ENCODE measurements at places on chromosomes 5 and 9.

DNA sequence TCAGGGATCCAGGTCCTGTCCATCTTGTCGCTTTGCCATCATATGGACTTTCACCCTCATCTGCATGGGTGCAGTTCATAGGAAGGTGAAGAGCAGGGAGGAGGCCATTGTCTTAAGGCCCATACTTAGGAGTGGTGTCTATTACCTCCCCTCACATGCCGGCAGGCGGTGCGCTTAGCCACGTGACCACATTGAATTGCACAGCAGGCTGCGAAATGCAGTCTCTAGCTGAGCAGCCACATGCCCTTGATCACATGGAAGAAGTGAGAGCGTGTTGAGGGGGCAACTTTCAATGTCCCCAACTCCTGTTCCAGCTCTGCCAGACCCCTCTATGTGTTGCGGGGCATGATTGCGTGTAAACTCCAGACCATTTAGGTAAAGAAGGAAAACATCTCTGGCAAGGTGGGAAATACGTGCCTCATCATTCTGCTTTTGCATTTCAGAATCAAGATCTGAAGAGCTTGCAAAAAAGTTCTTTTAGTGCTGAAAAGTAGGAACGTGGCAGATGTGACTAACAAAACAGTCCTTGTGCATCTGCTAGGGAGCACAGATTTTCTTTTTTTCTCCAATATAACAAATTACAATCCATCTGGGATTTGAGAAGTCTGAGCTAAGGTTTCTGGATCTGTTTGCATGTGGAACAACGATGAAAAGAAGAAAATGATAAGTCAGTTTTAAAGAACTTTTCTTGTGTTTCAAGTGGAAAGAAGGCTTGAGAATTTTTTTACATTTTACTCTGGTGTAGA, 34.4 kb downstream of the ROPN1L start:
- DNase-seq, result no peak

GRCh38 chr5:86623785-86624483, 6.2 kb downstream of the COX7C start:
- DNase-seq, result no peak

DNA sequence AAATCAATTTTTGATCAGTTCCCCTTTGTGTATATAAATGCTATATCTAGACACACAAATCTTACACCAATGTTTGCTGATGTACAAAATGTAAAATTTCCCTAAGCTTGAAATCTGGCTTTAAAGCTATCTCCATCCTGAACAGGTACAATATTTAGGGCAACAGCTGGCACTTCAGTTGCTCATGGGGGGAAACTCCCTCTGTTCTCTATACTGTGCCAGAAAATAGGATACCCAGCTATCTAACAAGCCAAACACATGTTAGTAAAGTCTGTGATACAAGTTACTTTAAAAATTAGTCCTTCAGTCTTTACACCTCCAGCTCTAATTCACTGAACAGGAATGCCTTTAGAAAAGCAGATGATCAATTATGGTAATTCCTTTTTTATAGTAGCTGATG, 191.8 kb downstream of the SLF1 start:
- DNase-seq, result no peak

DNA sequence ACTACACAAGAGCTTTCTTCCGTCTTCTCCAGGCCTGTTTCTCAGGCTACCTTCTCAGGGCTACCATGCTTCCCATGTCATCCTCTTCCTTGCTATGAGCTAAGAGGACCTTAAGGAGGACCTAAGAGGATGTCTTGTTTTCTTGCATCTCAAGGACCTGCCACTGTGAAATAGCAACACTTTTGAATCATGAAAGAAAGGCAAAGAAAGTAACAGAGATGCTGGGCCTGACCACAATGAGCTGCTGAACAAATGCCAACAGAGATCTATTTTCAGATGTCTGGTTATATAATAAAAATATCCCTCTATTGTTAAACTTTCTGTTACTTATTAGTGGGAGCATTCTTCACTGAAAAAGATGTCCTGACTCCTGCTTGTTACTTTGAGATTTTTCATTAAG, 36.7 kb upstream of the ANXA1 start:
- DNase-seq, result no peak

DNA sequence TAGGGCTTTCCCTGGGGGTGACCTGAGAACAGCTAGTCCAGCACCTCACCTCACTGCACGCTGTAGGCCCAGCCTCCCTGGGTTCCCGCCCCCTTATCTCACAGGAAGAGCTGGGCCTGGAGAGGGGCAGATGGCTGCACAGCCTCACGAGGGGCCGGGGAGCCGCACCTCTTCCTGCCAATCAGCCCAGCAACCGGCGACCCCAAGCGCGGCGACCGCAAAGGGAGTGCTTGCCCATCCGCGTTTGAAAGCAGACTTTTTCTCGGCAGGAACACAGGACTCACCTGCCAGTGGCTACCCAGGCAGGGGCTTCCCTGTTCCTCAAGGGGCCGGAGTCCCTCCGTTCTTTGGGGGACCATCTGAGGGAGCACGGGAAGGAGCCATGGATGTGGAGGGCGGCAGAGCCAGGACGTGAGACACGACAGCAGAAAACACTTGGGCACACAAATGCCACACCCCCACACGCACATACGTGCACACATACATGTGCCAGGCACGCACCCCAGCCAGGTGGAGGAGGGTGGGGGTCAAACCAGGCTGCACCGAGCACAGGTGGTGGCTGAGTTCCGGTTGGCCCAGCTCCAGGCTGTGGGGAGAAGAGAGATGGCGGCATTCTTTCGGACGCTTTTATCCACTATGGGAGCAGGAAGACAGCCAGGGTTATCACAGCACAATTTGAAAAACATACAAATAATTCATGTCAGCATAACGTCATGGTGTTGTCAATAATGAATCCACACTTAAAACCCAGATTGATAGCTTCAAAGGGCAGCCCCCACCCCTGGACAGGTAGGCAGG, 11.3 kb downstream of the TMEM250 start:
- no peak for DNase-seq

DNA sequence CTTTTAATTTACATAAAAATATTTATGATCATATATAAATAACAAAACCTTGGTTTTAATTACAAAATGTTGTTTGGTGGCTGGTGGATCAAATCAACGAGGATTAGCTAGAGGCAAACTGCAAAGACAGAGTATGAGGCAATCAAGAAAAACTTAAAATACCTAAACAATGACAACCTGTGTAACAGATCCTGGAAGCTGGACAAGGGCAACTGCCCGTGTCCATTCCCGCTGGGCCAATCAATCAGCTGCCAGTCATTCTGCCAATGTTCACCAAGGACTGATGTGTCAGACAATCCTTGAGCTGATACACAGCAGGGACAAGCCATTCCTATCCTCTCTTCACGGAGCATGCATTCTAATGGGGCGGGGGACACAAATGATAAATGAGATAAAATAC, 3.2 kb upstream of the TENT4A start:
- no peak for DNase-seq

GRCh38 chr5:172264815-172265395, 18.7 kb downstream of the UBTD2 start:
- DNase-seq, result no peak

Data from renal pelvis (tissue), 12 donors.